ENCODE measurements at places on chromosomes 3 and 15.

DNA sequence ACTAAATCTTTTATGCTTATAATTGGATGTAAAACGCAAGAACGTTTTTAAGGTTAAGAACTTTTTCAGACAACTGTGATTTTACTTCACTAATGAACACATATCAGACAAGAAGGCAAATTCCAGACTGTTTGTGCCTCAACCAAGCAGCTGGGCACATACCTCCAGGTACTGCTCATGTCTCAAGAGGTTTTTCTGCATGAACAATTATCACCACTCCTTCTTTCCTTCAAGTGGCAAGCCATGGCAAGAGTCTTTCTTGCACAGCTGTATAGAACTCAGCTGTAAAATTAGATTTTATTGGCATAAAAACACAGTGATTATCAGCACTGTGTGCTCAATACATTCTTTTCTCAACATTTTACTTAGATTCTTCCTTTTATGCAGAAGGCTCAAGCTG is 64.3 kb downstream of the FNDC3B start:
- no peak for DNase-seq

GRCh38 chr15:56934269-56934668 is 15.8 kb downstream of the TCF12 start:
- no peak for DNase-seq

GRCh38 chr3:64676831-64677230 is 11.0 kb downstream of the ADAMTS9 start:
- DNase-seq = no peak

- no peak for DNase-seq
Measured at GRCh38 chr3:165233501-165234195, 37.5 kb upstream of the SLITRK3 start.

DNA sequence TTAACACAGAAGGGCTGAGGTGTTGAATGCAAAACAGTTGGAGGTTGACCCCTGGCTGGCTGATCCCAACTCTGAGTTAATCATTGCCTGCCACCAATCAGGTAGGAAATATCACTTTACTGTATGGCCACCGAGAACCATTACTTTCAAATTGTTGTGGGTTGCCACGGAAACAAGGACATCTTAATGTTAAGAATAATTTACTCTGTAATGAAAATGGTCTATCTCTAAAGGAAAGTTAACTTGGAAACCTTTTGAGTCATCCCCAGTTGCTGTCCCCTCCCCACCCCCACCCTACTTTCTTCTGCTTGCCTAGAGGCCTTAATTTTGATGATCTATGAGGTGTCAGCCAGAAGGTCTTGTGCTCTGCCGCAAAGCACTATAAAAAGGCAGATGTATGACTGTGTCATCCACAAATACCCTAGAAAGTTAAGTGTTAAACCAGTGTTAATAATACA is 78.7 kb upstream of the SNRK start:
- DNase-seq = no peak

GRCh38 chr3:17367171-17367570 is 375.3 kb downstream of the TBC1D5 start:
- DNase-seq = no peak

- no peak for DNase-seq
Measured at GRCh38 chr3:184237807-184238206, 8.4 kb downstream of the VWA5B2 start.

- DNase-seq = no peak
Measured at GRCh38 chr15:97903971-97904572, 56.4 kb upstream of the ARRDC4 start.

- no peak for DNase-seq
Measured at GRCh38 chr3:179266701-179267211, 15.8 kb upstream of the KCNMB3 start.

- no peak for DNase-seq
Measured at GRCh38 chr3:172524611-172525010, 1.4 kb upstream of the TNFSF10 start.

DNA sequence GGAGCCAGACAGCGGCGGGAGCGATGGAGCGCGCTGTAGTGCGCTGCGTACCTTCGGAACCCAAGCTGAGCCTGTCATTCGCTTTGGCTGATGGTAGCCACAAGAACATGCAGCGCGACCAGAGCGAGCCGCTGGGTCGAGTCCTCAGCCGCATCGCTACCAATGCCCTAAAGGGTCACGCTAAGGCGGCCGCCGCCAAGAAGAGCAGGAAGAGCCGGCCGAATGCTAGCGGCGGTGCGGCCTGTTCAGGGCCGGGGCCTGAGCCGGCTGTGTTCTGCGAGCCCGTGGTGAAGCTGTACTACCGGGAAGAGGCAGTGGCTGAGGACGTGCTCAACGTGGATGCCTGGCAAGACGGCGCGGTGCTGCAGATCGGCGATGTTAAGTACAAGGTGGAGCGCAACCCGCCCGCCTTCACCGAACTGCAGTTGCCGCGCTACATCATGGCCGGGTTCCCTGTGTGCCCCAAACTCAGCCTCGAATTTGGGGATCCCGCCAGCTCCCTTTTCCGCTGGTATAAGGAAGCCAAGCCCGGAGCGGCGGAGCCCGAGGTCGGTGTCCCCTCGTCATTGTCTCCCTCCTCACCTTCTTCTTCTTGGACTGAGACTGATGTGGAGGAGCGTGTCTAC is 498 bp downstream of the PDE12 start:
- DNase-seq = peak; percentile 7

DNA sequence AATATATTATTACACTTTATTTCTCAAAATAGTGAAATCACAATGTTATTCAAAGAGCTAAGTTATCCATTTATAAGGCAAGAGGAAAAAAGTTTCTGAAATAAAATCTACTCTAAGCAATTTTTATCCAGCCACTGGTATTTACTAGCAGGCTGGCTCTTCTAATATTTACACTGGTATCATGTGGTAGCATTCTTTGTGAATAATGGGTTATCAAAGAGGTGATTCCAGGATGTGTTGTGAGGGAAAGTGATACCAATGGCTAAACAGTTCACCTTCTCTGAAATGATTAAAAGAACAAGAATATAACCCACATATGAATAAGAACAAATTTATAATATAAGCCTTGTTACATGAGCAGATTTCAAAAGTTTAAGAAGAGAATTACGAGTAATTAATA is 44.1 kb downstream of the DHX36 start:
- DNase-seq = no peak

DNA sequence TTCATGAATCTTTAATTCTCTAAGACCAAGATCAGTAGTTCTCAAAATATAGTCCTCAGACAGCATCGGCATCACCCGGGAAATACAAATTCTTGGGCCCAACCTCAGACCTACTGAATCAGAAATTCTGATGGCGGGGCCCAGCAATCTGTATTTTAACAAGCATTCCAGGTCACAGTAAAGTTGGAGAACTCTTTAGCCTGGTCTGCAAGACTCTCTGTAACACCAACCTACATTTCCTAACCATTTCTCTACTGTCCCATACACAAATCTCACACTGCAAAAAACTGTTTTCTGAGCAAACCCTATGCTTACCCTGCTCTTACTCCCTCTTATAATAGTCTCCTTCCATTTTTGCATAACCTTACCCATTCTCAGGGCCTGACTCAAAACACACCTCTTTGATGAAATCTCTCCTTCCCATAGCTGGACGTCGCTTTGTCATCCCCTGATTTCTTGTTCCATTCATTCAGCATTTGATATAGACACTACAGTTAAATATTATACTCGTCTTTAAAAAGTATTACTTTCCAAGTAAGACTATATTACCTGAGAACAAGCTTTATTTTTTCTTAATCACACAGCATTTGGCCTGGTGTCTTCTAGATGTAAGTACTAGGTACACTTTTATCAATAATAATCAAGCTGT is 83.3 kb upstream of the MYO5C start:
- DNase-seq = no peak

- DNase-seq = no peak
Measured at GRCh38 chr15:60134609-60135008, 130.5 kb downstream of the FOXB1 start.

DNA sequence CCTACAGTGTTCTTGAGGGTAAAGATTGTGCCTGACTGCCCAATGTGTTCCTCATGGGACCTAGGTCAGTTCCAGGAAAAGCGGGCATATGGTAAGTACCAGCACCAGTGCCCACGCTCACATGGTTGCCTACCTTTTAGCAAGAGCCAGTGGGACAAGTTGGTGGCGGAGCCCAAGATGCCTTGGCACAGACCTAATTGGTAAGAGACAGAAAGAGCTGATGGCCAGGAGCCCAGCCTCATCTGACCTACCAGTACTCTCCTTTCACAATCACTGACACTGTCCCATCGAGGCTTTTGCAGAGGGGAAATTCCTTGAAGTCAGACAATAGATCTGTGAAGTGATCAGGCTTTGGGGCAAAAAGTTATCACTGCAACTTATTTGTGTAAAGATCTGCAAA is 98.4 kb upstream of the BCL6 start:
- no peak for DNase-seq

DNA sequence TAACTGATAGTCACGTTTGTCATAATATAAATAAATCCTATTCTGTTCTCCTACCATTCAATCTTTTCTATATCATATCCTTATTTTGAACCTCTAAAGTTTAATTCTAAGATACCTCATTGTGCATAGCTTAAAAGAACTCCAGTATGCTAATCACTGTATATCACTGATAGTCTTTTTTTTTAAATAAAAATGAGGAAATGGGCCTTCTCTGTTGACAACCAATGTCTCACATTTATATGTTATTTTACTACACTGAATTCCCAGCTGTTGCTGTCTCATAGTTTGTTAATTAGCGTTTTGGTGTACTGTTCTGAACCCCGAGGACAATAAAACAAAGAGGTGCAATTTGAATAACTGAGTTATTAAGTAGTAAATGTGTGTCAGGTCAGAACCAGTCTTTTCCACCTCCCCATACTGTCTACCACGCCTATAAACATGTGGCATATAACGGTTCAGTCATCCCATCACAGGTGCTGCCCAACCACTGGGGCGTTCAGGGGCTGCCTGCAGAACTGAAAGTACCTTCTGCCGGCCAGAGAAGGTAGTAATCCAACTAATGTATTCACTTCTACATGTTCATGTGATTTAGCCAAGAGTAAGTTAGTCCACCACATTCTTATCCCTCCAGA is 14.9 kb downstream of the CBLB start:
- DNase-seq = no peak

GRCh38 chr15:100713163-100713867 is 110.9 kb downstream of the ASB7 start:
- no peak for DNase-seq

- no peak for DNase-seq
Measured at GRCh38 chr15:96273317-96274086, 57.0 kb upstream of the NR2F2 start.

DNA sequence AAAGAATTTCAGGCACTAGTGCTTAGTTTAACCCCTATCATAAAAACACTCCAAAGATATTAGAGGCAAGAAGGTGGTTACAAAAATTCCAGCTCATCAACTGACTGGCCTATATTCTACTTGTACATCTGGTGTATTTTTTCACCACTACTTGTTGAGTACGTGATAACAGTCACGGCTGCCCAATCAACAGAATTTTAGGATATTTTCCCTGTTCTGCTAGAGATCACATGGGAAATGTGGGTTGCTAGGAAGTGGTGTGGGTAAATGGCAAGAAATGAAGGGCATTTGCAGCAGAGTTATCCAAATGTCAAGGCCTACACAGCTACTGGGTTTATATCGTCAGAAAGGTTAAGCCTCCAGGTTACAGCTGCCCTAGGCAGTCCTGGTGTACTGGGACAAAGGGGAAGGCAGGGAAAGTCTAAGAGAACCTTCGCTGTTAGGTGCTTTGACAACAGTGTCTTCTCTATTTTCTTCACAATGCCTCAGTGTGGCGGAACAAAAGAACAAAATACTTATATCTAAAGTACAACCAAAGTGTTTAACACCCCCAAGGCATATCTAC is 81.9 kb downstream of the FMN1 start:
- DNase-seq = no peak

- DNase-seq = no peak
Measured at GRCh38 chr3:72744330-72744729, 103.9 kb downstream of the SHQ1 start.

DNA sequence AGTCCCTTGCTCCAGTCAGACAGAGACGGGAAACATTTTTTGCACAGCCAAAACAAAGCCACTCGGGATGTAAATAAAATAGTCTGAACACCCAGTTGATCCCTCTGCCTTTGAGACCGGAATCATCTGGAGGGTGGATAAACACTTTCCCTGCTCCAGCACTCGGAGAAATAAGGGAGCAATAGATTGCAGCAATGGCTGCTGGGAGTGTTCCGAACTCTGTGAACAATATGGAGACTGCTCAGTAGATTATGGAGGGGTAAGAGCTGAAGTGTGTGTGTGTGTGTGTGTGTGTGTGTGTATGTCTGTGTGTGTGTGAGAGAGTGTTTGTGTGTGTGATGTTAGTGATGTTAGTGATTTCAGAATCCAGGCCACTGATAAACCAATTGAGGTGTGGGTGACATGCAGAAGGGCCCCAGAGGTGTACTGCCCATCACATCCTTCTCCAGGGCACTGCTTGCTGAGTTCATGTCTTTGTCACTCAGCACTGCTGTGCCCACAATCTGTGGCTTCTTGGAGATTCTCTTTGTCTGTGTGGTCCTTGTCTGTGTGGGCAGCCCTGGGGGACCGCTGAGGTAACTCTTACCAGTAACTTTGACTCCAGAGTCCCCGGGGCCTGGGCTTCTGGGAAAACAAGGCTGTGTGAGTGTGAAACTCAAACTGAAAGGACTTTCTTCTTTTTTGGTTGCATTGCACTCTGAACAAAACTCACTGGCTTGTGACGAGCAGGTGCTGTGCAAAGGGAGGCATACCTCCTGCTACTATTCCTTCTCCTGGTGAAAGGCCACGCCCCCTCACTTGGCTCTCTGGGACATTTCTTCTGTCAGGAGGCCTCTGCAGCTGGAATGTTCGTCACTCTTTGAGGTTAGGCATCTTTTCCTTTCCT is 23.0 kb downstream of the CRYGS start:
- DNase-seq = no peak

- DNase-seq = no peak
Measured at GRCh38 chr15:73540161-73540560, 93.0 kb downstream of the NPTN start.

All from activated T-helper 1 cell treated with Interleukin-2 at 50 U/mL for 16 hours (primary cell).